ENCODE measurements at places on chromosomes 7 and 10.

- DNase-seq = no peak
Measured at GRCh38 chr7:106371629-106372028, 86.8 kb upstream of the NAMPT start.

- no peak for DNase-seq
Measured at GRCh38 chr7:157472311-157473050, 135.7 kb downstream of the DNAJB6 start.

- DNase-seq = no peak
Measured at GRCh38 chr10:47381427-47382379, 2.4 kb downstream of the ZNF488 start.

GRCh38 chr7:155752756-155753445 lies 59.4 kb downstream of the SHH start:
- no peak for DNase-seq

DNA sequence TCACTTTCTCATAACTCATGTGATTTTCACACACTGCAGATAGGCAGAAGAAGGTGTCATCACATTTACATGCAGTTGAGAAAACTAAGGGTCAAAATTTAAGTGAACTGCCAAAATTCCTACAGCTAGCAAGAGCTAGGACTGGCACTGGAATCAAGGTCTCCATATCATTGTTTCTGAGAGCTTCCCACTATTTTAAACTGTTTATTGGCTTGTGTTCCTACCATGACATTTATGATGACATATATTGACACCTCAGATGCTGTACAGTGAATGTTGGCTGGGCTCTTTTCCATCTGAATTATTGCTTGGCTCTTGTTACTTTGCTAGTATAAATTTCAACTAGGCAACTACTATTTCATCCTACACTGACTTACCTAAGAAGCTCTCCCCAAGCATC lies 2.0 kb downstream of the THSD7A start:
- no peak for DNase-seq

DNA sequence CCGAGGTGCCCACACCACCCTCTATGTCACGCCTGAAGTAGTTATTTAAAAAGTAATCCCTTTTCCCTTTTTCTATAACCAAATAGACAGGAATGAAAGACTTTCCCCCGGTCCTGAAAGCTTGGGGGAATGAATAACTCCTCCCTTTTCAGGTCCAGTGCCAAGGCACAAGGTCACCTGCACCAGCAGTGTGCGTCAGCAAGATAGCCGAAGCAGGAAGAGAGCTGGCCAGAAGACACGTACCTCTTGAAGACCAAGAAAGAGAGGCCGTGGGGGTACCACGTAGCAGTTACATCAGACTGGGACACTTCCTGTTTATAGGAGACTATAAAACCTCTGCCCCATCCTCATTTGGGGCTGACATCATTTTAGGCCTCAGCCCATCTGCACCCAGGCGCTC lies 10.7 kb upstream of the AKR1B1 start:
- no peak for DNase-seq

GRCh38 chr10:132515811-132516726 lies 21.5 kb upstream of the INPP5A start:
- DNase-seq = no peak

DNA sequence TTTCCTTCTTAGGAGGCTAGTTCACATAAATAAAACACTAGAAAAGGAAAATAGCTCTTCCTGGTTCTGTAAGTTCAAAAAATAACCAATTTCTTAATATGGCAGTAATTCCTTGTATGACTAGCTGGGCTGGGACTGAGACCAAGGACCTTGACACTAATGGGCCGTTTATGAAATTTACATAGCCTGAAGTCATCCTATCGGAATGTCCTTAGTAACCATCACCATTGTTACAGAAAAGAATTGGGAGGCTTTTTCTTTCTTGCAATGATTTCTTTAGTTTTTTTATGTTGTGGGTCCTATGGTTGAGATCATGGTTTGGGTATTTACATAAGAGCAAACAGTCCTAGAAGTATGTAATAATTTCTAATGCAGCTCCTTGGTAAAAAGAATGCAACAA lies 87.1 kb upstream of the HDAC9 start:
- DNase-seq = no peak

GRCh38 chr7:69411466-69411865 lies 186.8 kb upstream of the AUTS2 start:
- DNase-seq = no peak

- DNase-seq = no peak
Measured at GRCh38 chr7:147593271-147594057, 997.1 kb upstream of the C7orf33 start.

- no peak for DNase-seq
Measured at GRCh38 chr7:118902600-118902999, 678.1 kb downstream of the ANKRD7 start.

- DNase-seq = no peak
Measured at GRCh38 chr7:155017834-155018233, 14.9 kb upstream of the PAXIP1 start.

DNA sequence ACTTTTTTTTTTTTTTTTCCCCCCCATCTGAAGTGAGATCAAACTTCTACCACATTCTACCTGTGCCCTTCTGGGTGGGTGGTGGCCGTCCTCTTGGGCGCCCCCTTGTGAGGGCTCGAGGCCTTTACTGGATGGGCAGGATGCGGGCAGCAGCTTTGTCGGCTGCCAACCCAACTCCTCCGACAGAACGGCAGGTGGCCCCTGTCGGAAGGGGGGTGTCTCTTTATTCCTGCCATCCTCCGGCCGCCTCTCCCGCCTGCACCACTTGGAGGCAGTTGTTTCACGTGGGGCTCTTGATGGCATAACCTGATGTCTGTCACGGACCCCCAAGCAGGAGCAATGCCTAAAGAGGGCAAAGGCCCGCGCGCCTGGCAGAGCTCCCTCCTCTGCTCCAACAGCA lies 31.0 kb downstream of the AMZ1 start:
- DNase-seq = peak; percentile 35
